ENCODE measurements at places on chromosomes 2 and 18. TPM values are rescaled to one million over a fixed set of nuclear protein-coding genes. Genes with fewer than 3 reads are reported as not detected.

NR4A2 gene
- total RNA-seq, result 7.8 TPM

SNTG2 gene
- 0.36 TPM for total RNA-seq

DNA sequence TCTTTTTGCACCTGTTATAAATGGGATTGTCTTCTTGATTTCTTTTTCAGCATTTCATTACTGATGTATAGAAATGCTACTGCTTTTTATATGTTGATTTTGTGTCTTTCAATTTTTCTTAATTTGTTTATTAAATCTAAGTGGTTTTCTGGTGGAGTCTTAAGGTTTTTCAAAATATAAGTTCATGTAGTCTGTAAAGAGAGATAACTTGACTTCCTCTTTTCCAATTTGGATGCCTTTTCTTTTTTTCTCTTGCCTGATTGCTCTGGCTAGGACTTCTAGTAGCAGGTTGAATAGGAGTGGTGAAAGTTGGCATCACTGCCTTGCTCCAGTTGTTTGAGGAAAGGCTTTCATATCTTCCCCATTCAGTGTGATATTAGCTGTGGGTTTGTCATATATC lies 28.6 kb upstream of the GALNT5 start:
- no peak for DNase-seq

DNA sequence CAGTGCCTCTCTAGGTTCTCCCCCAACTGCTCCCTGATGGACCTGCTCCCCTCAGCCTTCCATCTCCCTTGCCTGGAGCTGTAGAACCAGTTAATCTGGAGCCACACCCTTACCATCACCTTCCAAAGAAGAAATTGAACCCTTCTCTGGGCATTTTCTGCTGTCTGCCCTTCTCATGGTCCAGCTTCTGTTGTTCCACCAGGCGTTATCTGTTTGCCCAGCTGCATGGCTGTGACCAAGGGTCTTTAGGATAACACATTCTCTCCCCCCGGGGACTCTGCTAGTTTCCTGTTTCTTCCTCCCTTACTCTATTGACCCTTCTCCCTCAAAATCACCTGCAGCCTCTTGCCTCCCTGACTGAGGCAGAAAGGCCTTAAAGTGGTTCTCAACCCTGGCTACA lies 3.2 kb upstream of the ANKRD53 start:
- DNase-seq, result no peak

DNA sequence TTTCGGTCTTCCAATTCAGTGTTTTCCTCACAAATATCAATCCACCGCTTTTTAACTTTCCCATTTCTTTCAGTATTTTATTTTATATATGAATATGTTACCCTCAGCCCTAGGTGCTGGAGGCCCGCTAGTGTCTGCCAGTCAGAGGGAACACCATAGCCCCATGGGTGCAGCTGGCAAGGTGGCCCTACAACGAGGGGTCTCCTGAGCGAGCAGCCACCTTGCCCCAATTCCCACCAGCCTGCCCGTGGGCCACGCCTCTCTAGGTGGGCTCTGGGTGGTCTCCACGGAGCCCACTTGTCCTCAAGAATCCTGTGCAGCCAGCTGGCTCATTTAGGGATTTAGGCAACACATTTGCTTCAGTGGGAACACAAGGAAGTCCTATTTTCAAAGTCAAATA lies 72.5 kb upstream of the RGPD5 start:
- no peak for DNase-seq

HTR2B gene
- total RNA-seq, result not detected

- no peak for DNase-seq
Observed at GRCh38 chr2:171478345-171478744, 43.9 kb upstream of the CYBRD1 start.

DNA sequence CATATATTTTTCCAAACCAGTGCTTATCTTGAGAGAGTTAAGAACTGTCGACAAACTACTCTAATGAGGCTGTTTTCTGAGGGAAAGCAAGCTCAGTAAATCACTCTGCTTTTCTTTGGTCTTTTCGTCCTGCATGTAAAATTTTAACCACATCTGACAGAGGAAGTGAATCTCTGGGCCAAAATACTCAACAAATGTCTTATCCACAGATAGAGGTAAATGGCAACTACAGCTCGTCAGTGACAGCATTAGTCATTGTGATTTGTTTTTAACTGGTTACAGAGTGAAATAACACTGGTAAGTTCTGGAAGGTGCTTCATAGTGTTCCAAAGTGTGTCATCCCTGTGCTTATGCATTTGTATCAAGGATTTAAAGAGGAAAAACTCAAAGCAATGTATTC lies 82.6 kb upstream of the SLC8A1 start:
- DNase-seq, result no peak

NEB gene
- total RNA-seq, result 0.77 TPM

REG3G gene
- not detected for total RNA-seq

EVX2 gene
- 0.43 TPM for total RNA-seq
